ENCODE measurements at places on chromosomes 6 and 20.

- no peaks in the 10 kb centered on the region for H3K36me3 ChIP-seq
- H3K4me3 ChIP-seq: no peak overlapping the region
- H3K27me3 ChIP-seq: no peaks in the 10 kb centered on the region
- no peaks in the 10 kb centered on the region for H3K4me1 ChIP-seq
- H3K27ac ChIP-seq: no peak overlapping the region
Measured at GRCh38 chr6:124870611-124871459, 91.4 kb upstream of the RNF217 start.

DNA sequence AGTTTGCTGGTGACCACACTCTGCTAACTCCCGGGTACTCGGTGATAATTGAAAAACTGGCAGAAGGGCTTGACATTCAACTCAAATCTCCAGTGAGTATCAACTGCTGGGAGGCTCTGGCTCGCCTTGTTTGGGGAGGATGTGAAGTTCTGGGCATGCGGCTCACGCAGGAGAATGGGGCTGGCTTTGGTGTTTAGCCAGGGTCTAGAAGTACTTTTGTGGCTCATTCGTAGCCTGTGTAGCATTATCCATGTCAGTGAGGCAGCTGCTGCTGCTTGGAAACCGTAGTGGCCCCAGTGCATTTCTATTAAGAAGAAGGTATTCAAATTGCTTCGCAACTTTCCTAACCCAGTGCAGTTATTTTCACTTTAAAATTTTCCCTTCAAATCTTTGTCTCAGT, 52.2 kb downstream of the KDM1B start:
- peaks cover 18% of the 10 kb centered on the region for H3K4me1 ChIP-seq
- H3K27me3 ChIP-seq: no peaks in the 10 kb centered on the region
- H3K36me3 ChIP-seq: peaks cover 48% of the 10 kb centered on the region

DNA sequence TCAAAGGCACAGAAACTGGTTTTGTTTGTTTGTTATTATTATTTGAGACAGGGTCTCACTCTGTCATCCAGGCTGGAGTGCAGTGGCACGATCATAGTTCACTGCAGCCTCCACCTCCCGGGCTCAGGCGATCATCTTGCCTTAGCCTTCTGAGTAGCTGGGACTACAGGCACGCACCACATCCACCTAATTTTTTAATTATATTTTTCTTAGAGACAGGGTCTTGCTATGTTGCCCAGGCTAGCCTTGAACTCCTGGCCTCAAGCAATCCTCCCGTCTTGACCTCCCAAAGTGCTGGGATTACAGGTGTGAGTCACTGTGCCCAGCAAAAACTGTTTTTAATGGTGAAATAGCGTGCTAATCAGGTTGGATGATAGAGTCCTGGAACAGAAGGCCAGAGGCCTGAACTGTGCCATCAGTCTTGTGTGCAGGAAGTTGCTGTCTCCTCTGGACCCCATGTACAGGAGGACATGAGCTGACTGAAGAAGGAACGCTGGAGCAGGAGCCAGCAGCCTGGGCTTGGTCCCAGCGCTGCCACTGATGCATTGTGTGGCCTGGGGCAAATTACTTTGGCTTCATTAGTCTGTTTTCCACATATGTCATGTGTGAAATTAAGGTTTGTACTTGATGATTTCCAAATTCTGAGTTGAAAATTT, 4.9 kb downstream of the TM9SF4 start:
- no peak for ATAC-seq
- no peak overlapping the region for H3K27ac ChIP-seq
- H3K36me3 ChIP-seq: peaks cover 13% of the 10 kb centered on the region
- no peaks in the 10 kb centered on the region for H3K27me3 ChIP-seq
- no peak overlapping the region for H3K4me3 ChIP-seq

GRCh38 chr20:986733-987355, 15.3 kb downstream of the RSPO4 start:
- peaks cover 51% of the 10 kb centered on the region for H3K27me3 ChIP-seq
- no peaks in the 10 kb centered on the region for H3K4me1 ChIP-seq
- no peaks in the 10 kb centered on the region for H3K36me3 ChIP-seq
- no peak overlapping the region for H3K4me3 ChIP-seq
- H3K27ac ChIP-seq: no peak overlapping the region

DNA sequence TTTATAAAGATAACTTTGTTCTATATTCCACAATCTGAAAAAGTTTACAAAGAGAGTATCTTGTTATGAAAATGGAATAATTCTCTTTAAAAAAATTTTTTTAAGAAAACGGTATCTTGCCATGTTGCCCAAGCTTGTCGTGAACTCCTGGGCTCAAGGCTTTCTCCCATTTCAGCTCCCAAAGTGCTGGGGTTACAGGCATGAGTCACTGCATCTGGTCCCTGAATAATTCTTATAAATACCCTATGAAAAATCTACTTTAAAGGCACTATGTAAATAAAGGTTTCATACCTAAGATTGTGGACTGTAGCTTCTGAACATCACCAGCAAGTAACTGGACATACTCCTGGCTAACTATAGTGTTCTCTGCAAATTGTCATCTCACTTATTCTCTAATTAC, 60.3 kb downstream of the SAMD3 start:
- no peak for ATAC-seq
- no peak overlapping the region for H3K4me3 ChIP-seq
- no peaks in the 10 kb centered on the region for H3K36me3 ChIP-seq
- peaks cover 18% of the 10 kb centered on the region for H3K27me3 ChIP-seq
- H3K27ac ChIP-seq: no peak overlapping the region
- peaks cover 5% of the 10 kb centered on the region for H3K4me1 ChIP-seq

DNA sequence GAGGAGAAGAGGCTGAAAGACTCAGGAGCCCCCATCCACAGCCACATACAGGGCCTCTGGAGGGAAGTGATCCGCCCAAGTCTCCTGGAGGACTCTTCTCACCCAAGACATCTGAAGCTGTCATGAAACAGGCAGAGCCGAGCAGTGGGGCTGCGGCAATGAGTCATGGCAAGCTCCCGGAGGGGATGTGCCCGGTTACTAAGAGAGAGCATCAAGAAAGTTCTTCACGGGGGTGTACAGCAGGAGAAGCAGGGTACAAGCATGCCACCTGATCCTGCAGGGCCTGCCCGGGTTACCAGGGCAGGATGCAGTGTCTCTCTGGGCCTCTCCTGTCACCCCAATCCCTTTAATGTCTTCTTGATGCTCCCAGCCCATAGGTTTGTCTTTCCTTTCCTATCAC, 21.1 kb downstream of the TRIM26 start:
- no peak overlapping the region for H3K27ac ChIP-seq
- no peaks in the 10 kb centered on the region for H3K27me3 ChIP-seq
- peaks cover 2% of the 10 kb centered on the region for H3K4me1 ChIP-seq
- peaks cover 56% of the 10 kb centered on the region for H3K36me3 ChIP-seq
- ATAC-seq: no peak

- no peak for ATAC-seq
- H3K4me1 ChIP-seq: no peaks in the 10 kb centered on the region
Measured at GRCh38 chr20:58585753-58586540, 65.1 kb upstream of the STX16 start.

DNA sequence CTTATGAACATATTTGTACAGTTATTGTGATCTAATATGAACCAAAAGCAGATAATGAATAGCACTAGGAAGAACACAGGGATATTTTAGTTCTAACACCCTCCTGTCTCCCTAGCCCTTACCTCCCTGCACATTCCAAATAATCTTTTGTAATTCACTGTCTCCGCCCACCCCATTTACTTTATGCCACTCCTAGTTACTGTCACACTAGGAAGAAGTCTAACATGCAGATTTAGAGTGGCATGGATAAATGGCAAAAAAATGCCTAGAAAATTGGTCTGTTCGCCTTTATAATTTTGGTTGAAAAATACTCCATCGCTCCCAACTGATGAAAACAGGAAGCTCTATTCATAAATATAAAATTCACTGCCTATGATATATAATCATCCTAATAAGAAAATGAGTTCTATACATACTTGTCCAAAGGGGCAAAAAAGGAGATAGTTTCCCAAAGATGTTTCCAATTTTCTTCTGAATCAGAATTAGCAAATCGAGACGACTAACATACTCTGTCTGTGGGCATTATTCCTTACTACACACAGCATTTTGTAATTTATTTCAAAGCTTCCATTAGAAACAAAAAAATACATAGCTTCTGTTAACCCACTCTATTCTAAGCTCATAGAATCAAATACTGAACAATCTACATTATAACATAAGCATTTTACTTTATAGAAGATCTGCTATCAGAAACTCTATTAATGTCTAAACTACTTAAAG, 1.3 kb upstream of the RUNX2 start:
- no peak overlapping the region for H3K27ac ChIP-seq
- peaks cover 6% of the 10 kb centered on the region for H3K4me1 ChIP-seq
- no peak overlapping the region for H3K4me3 ChIP-seq
- H3K36me3 ChIP-seq: no peaks in the 10 kb centered on the region
- no peak for ATAC-seq

DNA sequence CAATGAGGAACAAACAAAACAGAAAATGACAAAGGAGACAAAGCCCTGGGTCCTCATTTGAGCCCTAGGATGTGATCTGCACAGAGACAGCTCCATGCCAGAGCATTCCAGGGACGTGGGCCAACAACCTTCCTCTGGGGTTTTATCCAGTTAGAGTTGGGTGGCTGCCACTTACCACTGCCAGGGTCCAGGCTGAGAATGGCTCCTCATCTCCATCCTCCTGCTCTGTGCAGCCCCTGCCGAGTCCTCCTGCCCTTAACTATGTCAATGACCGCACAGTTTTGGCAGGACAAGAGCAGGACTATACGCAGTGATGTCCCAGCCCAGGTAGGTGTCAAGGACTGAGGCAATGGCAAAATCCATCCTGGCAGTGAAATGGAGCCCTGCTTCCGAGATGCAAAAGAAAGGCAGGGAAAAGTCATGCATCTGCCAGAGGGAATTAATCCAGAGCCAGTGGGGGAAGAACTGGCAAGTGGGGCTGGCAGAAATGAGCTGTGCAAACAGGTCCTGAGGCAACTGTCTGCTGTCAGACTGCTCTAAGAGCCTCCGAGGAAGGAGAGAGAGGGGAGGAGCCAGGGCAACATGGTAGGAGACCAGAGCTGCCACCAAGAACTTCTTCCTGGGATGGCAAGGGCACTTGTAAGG, 449.4 kb downstream of the PTPRT start:
- no peaks in the 10 kb centered on the region for H3K36me3 ChIP-seq
- no peak overlapping the region for H3K27ac ChIP-seq
- no peaks in the 10 kb centered on the region for H3K27me3 ChIP-seq
- ATAC-seq: no peak
- H3K4me3 ChIP-seq: no peak overlapping the region

DNA sequence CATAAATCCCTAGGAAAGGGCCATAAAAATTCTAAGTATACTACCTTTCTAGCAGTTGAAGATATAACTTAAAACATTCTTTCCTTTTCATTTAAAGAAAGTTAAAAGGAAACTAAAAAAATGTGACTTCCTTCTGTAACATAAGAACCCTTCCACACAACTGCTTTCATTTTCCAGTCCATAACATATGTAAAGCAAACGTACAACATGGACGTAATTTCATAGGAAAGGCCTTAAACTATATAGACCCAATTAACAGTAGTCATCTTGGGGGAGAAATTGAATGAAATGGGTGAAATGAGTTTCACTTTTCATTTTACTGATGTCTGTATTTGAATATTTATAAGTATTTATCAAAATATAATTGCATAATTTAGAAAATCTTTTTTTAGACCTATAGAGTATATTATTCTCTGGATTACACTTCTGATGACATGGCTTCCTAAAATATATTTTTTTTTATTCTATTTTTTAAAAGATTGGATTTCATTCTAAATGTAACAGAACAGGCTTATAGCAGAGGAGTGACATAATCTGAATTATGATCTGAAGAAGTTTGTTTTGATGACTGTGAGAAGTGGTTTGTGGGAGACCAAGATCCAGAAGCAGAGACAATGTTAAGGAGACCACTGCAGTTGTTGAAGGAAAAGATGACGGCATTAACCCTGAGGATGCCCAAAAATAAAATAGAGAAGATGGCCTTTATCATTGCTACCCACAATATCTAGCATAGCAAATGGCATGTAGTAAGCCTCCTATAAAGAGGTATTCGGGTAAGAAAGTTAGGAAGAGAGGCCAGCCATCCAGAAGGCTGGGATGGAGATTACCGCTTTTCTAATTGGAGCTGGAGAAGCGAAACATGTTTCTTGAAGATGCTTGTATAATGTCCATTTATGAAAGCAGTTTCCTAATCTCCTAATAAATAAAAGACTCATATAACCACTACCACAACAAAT, 260.4 kb downstream of the PTPRK start:
- no peaks in the 10 kb centered on the region for H3K27me3 ChIP-seq
- no peak for ATAC-seq

GRCh38 chr20:22446613-22447446, 137.5 kb downstream of the FOXA2 start:
- H3K27ac ChIP-seq: no peak overlapping the region
- H3K4me1 ChIP-seq: no peaks in the 10 kb centered on the region
- no peak for ATAC-seq
- H3K4me3 ChIP-seq: no peak overlapping the region
- H3K27me3 ChIP-seq: no peaks in the 10 kb centered on the region
- no peaks in the 10 kb centered on the region for H3K36me3 ChIP-seq

DNA sequence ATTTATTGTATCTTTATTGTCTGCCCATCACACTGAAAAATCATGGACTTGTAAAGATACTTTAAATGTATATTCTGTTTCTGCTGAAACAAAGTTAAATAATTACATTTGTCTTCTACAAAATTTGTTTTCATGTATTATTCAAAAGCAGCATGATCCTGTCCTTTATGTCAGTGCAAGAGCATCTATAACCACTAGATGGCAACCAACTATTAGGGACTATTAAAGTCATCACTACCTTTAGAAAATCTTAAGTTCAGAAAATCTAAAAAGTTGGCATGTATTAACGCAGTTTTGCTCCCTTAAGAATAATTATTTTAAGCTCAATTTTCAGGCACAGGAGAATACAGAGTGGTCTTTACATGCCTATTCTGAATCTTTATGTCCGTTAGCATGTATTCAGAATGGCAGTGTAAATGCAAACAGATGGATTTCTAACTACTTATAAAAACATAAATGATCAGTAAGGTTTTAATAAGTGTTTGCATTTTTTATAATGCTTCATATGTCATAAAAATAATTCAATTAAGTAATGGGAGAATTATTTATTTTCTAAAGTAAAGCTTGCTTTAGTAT, 17.8 kb downstream of the TMEM30A start:
- H3K27me3 ChIP-seq: no peaks in the 10 kb centered on the region
- no peak for ATAC-seq
- H3K4me3 ChIP-seq: no peak overlapping the region
- H3K36me3 ChIP-seq: peaks cover 14% of the 10 kb centered on the region
- no peak overlapping the region for H3K27ac ChIP-seq
- peaks cover 18% of the 10 kb centered on the region for H3K4me1 ChIP-seq

GRCh38 chr6:130223508-130223907, 757 bp upstream of the SAMD3 start:
- no peaks in the 10 kb centered on the region for H3K27me3 ChIP-seq
- no peaks in the 10 kb centered on the region for H3K36me3 ChIP-seq
- H3K27ac ChIP-seq: peak overlapping the region; percentile 53
- peak; percentile 97 for ATAC-seq
- no peak overlapping the region for H3K4me3 ChIP-seq

GRCh38 chr6:147641511-147641910, 133.0 kb downstream of the SAMD5 start:
- ATAC-seq: no peak
- H3K27me3 ChIP-seq: no peaks in the 10 kb centered on the region
- H3K4me1 ChIP-seq: no peaks in the 10 kb centered on the region

- no peak overlapping the region for H3K27ac ChIP-seq
- no peak overlapping the region for H3K4me3 ChIP-seq
- peaks cover 13% of the 10 kb centered on the region for H3K27me3 ChIP-seq
- no peaks in the 10 kb centered on the region for H3K36me3 ChIP-seq
Measured at GRCh38 chr6:25911351-25911750, 19.1 kb downstream of the SLC17A2 start.

Data from stimulated activated memory B cell treated with anti-CD40 and anti-IgM and Interleukin-4, amounts not matched to agents 10 μg/mL and 1 μg/mL and 100 μg/mL, for 72 hours (primary cell).